ENCODE measurements at places on chromosomes 6 and 20. TPM values are rescaled to one million over a fixed set of nuclear protein-coding genes. Genes with fewer than 3 reads are reported as not detected.

GRCh38 chr6:164554700-164555476, 754.5 kb downstream of the C6orf118 start:
- no peak for DNase-seq

- no peak for DNase-seq
Observed at GRCh38 chr6:11428895-11429294, 108.7 kb upstream of the TMEM170B start.

PERP gene
- 26.7 TPM for total RNA-seq

DNA sequence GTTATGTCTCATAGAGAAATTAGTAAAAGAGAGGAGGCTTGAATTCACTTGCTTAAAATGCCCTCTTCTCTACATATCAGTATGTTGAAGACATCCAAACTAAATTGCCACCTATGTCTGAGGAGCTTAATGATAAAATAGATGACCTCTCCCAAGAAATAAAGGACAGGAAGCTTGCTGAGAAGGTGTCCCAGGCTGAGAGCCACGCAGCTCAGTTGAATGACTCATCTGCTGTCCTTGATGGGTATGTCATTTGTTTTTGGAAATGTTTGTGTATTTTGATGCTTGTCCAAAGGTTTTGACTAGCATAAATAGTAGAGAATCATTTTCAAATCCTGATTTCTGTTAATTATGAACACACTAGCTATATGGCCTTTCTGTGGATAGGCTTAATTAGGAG, 307.7 kb downstream of the ARHGAP18 start:
- DNase-seq = no peak

GRCh38 chr6:37005827-37006567, 542 bp downstream of the FGD2 start:
- DNase-seq = no peak

MEP1A gene
- not detected for total RNA-seq

ZSCAN31 gene
- 8.8 TPM for total RNA-seq

BANF2 gene
- total RNA-seq = not detected

GRCh38 chr20:42721923-42722322, 467.8 kb downstream of the PTPRT start:
- DNase-seq = no peak

- no peak for DNase-seq
Observed at GRCh38 chr6:149680503-149680902, 32.0 kb upstream of the KATNA1 start.

- DNase-seq = peak; percentile 58
Observed at GRCh38 chr6:11025921-11026635, 18.0 kb downstream of the ELOVL2 start.

DNA sequence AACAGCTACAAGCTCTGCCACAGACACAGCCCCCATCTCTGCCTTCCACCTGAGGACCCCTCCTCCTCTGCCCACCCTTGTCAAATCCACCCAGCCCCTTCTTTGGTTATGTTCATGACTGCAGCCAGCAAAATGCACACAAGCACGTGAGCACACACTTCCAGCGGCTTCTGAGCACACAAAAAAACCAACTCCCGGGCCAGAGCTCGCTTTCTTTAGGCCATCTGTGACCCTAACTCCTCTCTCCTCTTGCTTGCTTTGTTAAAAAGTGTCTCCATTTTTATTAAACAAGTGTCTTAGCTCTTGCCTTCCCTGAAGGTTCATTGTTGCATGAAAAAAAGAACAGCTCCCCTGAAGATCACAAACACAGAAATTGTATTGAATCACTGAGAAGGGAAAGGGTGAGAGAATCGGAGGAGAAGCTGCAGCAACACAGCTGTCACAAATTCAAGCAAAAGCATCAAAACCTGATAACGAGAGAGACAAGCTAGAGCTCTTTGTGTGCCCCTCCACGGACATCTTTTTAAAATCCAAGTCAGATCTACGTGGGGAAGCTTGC, 142.1 kb downstream of the CD83 start:
- DNase-seq = peak; percentile 48
